ENCODE measurements at places on chromosomes 11 and 22.

GRCh38 chr11:29435421-29435820 is 581.4 kb downstream of the KCNA4 start:
- DNase-seq: no peak

GRCh38 chr22:45200860-45201511 is 37.3 kb downstream of the NUP50 start:
- no peak for DNase-seq

DNA sequence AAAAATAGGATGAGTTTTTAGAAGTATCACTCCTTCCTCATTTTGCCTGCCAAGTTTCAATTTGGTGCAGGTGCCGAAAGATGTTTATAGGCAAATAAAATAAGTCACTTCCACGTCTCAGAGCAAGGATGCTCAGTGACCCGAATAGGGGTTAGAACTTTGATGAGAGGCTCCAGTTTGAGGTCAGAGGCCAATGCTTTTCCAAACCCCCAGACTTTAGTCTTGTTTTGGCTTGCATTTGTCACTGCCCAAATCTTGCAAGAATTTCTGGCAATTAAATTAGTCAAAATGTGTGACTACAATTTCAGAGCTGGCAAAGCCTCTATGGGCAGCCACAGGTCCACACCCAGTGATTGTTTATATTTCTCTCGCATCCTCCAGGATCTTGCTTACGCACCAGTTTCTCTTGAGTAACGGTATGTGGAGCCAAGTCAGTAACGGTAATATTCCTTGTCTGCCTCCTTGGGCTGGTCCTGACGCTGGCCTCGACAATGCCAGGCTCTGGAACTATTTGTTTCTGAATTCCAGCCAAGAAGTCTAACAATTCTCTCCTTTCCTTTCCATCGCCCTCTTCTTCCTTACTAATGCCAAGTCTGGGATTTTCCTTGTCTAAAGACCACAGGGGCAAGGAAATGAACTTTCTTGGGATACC is 9.9 kb upstream of the NUP160 start:
- DNase-seq: no peak

- no peak for DNase-seq
Measured at GRCh38 chr11:66412110-66412509, 8.7 kb upstream of the NPAS4 start.

GRCh38 chr11:9170450-9170849 is 79.1 kb upstream of the SCUBE2 start:
- no peak for DNase-seq

DNA sequence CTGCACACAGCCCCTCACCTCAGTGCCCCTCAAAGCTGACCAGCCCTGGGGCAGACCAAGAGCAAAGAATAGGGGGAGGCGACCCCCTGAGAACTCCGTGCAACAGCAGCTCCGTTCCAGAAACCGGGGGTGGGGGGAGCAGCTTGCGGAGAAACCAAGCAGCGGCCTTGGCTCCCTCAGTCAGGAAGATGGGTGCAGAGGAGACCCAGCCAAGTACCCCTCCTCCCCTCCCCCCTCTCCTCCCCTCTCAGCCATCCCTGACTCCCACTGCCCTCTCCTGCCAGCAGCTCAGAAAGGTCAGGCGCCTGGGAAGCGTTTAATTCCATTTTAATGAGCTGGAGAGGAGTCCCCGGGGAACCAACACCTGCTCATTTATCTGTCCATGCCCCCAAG is 78.9 kb downstream of the PDE2A start:
- DNase-seq: no peak

DNA sequence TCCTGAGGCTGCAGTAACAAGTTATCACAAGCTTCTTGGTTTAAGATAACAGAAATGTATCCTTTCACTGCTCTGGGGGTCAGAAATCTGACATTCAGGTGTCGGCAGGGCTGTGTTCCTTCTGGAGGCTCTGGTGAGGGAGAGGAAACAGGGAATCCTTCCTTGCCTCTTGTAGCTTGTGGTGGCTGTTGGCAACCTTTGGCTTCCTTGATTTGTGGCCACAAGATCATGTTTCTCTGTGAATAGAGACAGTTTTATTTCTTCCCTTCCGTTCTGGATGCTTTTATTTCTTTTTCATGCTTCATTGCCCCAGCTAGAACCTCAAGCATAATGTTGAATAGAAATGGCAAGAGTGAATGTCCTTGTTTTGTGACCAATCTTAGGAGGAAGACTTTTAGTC is 44.0 kb downstream of the MPPED1 start:
- no peak for DNase-seq

GRCh38 chr11:104728927-104729326 is 169.3 kb downstream of the CASP12 start:
- DNase-seq: no peak

- no peak for DNase-seq
Measured at GRCh38 chr11:74282421-74282820, 29.0 kb downstream of the P4HA3 start.

DNA sequence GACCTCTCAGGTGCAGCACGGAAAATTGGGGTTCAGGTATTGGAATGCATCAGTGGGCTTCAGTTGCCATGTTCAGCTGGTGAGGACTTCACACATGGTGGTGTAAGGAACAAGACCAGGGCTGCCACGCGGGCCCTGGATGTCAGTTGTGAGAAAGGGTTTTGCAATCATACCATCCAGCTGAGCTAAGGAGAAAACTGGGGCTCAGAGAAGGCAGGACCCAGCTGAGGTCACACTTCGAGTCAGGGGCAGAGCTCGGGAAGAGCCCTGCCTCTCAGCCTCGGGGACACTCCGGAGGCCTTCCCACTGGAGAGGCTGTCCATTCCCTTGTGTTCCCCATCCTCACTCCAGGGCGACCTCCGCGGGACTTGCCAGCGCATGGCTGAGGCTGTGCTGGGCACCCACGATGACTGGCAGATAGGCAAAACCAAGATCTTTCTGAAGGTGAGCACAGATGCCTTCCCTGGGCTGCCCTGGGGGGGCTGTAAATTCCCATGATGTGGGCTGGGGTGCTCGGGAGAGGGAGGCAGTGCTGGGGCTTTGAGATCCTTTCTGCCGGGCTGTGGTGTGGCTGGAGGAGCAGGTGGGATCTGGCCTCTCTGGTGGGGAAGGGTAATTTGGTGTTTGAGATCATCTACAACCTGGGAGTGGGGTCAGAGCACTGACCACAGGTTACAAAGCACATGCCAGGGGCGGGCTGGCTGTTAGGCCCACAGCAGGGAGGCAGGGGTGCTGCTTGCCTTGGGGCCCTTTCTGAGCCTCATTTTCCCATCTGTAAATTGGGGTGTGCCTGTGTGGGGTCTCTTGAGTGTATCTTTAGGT is 47.2 kb downstream of the MYO7A start:
- DNase-seq: no peak

- no peak for DNase-seq
Measured at GRCh38 chr11:39345834-39346442, 2113.5 kb downstream of the LRRC4C start.

DNA sequence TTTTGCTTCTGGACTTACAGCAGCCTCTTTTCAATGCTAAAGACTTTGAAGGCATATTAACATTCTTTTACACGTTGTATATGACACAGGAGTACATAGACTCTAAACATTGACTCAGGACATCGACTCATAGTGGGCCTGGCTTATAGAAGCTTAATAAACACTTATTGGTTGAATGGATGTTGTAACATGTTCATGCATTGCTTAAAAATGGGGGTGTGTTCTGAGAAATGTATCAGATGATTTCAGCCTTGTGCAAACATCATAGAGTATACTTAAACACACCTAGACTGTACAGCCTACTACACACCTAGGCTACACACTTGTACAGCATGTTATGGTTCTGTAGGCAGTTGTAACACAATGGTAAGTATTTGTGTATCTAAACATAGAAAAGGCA is 17.9 kb downstream of the TTC17 start:
- no peak for DNase-seq

- no peak for DNase-seq
Measured at GRCh38 chr11:279040-279965, 1.1 kb downstream of the NLRP6 start.

DNA sequence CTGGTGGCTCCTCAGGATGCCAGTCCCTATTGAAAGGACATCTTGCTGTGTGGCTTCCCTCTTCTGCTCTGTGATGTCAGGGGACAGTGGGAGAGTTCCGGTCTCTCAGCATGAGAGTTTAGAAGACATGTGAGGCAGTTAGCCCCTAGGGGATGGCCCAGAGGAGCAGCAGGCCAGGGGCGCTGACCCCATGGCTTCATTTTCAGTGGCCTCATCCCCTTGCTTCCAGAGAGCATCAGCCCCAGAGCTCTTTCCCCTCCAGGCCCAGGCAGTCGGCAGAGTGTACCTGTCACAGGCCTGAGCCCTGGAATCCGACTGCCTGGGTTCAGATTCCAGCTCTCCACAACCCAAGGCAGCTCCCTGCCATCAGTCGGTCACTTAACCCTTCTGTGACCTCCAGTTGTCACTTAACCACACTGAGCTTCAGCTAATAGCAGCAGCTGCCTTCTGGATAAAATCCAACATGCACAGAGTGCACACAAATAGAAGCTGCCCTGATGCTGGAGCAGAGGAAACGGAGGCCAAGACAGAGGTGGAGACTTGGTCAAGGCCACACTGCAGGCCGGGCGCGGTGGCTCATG is 14.1 kb upstream of the LRRC10B start:
- DNase-seq: no peak

DNA sequence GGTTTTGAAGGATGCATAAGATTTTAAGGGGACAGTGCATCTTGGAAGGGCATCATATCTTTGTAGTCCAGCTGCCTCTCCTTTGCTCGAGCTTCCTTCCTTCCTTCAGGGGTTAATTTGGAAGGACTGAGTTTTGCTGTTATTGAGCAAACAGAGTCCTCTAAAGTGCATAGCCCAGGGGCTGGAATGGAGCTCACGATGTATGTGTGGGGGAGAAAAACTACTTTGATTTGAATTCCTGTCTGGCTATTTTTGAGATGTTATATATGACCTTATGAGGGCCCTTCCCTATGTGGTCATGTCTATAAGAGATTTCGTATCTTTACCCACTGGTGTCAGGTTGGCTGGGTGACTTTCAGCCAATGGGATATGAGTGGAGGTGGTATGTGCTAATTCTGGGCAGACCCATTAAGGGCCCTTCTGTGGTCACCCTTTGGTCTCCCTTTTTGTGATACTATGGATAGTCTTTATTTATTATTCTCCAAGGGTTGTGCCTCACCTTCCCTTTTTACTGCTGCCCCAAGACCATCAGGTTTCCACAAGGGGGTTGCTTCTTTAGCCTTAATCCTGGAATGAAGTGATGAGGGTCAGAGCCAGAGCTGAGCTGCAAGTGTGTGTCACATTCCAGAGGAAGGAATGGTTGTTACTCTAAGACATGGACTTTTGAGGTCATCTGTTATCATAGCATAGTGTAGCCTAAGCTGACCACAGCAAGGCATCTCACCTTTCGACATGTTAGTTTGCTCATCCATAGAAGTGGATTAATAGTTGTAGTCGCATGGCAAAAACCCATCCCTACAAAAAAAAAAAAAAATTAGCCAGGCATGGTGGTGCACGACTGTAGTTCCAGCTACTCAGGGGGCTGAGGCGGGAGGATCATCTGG is 54.6 kb downstream of the LRRC74B start:
- DNase-seq: no peak

DNA sequence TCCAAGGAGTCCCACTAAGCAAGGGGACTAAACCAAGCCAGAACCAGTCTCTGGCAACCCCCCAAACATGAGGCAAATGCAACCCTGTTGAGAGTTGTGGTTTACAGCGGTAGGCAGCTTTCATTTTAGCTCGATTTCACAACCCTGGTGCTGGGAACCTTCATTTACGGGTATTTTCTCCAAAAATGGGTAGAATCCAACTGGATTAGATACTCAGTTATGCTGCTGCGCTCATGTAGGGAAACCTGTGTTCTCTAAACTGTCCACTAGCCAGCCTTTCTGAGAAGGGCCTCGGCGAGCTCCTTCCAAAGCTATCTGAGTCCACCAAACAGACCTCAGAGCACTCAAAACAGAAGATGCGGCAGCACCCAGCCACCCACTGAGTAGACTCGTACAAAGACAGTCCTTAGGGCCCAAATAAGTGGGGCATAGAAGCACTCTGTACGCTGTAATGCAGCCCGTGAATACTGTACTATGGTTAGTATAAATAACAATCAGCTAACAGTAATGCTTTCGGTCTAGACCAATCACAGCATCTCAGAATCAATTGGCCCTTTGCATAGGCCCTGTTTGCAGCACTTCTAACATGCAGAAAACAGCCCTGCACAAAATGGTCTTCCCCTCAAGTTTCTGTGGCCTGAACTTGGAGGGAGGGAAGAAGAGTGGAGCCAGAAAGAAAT is 104.7 kb downstream of the ETS1 start:
- DNase-seq: peak; percentile 63

- no peak for DNase-seq
Measured at GRCh38 chr11:126217491-126217890, 5.9 kb downstream of the FAM118B start.

GRCh38 chr22:33404723-33405122 is 346.5 kb upstream of the SYN3 start:
- no peak for DNase-seq

- no peak for DNase-seq
Measured at GRCh38 chr22:46416520-46416871, 81.0 kb downstream of the TRMU start.
